ENCODE measurements at places on chromosomes 7 and 10.
A peak's percentile ranks its signal among the peaks of the same experiment; 100 is the strongest.

DNA sequence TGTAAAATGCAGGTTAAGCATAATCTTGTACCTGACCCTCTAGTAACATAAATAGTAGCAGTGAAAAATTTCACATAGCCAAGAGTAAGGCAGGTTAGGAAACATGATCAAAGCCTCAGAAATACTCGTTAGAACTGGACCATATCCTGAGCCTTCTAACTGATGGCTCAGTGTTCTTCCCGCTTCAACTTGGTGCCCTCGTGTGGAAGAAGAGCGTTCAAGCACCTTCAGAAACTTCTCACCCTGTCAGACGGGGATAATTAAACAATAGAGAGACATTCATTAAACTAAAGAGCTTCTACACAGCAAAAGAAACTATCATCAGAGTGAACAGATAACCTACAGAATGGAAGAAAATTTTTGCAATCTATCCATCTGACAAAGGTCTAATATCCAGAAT is 124.5 kb downstream of the MYOF start:
- DNase-seq: peak; percentile 40

DNA sequence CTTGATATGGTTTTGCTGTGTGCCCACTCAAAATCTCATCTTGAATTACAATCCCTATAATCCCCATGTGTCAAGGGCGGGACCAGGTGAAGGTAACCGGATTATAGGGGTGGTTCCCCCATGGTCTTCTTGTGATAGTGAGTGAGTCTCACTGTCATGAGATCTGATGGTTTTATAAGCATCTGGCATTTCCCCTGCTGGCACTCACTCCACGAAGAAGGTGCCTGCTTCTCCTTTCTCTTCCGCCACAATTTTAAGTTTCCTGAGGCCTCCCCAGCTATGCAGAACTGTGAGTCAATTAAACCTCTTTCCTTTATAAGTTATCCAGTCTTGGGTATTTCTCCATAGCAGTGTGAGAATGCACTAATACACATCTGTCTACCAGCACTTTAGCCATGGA is 109.5 kb upstream of the SDK1 start:
- no peak for DNase-seq

GRCh38 chr7:37100735-37101331 is 347.8 kb downstream of the ELMO1 start:
- no peak for DNase-seq

GRCh38 chr10:118979661-118980060 is 49.9 kb upstream of the NANOS1 start:
- no peak for DNase-seq

All from AG08395 (cell line).